GM13977 (cell line): ENCODE measurements at places on chromosomes 6 and 20.
A peak's percentile ranks its signal among the peaks of the same experiment; 100 is the strongest.

- DNase-seq = no peak
Measured at GRCh38 chr6:11218538-11219399, 13.7 kb downstream of the NEDD9 start.

GRCh38 chr6:122839906-122840305 is 50.8 kb downstream of the SMPDL3A start:
- DNase-seq = no peak

GRCh38 chr6:137268911-137269310 is 49.7 kb upstream of the IFNGR1 start:
- DNase-seq = no peak

- DNase-seq = peak; percentile 11
Measured at GRCh38 chr20:17613328-17614175, 43.7 kb downstream of the DSTN start.

DNA sequence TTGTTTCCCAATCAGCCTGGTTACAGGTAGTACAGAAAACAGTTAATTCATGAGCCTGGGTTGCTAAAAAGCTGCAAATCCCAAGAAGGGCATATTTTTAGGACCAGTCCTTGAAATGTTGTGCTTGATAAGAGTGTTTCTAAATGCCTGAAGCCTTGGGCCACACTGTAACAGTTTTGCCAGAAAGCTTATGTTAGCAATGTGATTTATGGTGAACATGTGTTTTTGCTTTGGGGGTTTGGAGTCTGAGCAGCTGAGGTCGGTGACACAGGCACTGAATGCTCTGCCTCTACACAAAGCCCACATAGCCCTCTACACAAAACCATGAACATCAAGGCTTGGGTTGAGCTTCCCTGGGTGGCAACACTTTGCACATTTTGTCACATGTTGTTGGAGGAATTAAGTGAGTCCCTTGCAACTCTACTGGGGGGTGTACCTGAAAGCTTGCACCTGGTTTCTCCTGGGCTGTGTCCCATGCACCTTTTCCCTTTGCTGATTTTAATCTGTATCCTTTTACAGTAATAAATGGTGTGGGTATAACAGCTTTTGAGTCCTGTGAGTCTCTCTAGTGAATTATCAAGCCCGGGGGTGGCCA is 22.2 kb downstream of the AHI1 start:
- DNase-seq = no peak

GRCh38 chr20:18773566-18773965 is 40.0 kb upstream of the SCP2D1 start:
- DNase-seq = no peak

DNA sequence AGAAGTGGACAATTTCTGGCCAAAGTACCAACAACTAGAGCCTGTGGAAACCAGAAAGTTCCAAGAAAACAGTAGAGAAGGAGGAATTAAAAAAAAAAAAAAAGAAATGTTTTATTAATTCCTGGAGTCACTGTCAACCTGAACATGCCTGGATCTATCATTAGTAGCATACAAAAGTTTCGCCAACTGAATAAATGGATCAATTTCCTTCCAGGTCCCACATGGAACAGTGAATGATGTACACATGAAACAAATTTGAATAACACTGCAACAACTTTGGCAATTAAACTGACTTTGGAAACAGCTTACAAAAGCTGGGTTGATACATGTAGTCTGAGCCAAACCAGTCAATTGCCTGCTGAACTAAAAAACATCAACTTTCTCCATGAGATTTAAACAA is 90.0 kb upstream of the HMGCLL1 start:
- DNase-seq = no peak

GRCh38 chr20:34995696-34996095 is 40.0 kb downstream of the MYH7B start:
- no peak for DNase-seq

DNA sequence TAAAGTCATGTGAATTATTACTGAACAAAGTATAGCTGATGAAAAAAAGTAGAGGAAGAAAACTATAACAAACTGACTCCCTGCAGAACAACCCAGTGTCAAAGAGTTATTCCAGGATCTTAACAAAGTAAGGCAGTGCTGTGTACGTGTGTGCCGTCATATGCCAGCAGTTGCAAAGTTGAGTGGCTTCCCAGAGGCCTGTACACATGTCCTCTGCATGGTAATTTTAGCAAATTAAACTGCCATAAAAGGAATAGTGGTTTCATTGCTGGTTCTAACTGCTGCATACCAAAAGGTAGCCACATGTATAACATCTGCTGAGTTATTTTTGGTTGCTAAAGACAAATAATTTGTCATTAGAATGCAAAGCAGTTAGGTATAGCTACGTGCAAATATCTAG is 44.8 kb downstream of the RIPOR2 start:
- no peak for DNase-seq

GRCh38 chr6:138545621-138545980 is 46.3 kb upstream of the NHSL1 start:
- DNase-seq = no peak

- DNase-seq = peak; percentile 12
Measured at GRCh38 chr6:126180585-126180984, 159.3 kb upstream of the CENPW start.

- no peak for DNase-seq
Measured at GRCh38 chr6:101146389-101146788, 247.1 kb upstream of the GRIK2 start.

DNA sequence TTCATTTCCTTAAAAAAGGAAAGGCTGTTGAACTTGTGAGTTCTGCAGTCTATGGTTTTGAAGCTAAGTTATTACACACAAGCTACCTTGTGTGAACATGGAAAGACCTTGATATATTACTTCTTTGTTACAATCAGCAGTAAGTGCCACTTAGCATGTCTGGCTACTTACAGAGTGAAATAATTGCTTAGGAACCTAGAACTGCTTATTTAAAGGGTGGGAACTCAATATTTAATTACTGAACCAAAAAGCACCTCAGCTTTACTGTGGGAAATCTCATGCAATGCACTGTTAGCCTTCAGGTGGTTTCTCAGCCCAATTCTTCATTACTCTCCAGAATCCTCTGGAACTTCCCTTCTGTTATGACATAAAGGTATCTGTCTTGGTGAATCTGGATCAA is 17.9 kb downstream of the PERP start:
- DNase-seq = no peak

GRCh38 chr6:129510950-129511349 is 199.0 kb downstream of the ARHGAP18 start:
- no peak for DNase-seq

DNA sequence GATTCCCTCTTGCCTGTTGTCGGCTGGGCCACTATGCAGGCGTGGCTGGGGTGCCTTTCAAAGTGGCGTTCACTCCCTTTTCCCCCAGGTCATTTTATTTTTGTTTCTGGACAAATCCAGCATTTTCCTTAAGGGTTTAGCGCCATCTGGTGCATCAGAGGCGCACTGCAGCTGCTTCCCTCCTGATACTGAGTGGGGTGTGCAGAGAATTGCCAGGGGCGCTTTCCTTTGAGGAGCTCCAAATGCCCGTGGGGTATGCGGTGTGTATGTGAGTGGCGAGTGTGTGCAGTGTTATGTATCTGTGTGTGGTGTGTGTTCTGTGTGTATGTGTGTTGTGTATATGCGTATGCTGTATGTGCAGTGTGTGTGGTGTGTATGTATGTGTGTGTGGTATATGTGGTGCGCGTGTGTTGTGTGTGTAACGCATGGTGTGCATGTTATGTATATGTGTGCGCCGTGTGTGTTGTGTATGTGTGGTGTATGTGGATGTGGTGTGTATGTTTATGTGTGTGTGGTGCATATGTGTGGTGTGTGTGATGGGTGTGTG is 100.1 kb upstream of the AGPAT4 start:
- DNase-seq = peak; percentile 72

GRCh38 chr20:52752023-52752422 is 220.1 kb upstream of the TSHZ2 start:
- DNase-seq = no peak

DNA sequence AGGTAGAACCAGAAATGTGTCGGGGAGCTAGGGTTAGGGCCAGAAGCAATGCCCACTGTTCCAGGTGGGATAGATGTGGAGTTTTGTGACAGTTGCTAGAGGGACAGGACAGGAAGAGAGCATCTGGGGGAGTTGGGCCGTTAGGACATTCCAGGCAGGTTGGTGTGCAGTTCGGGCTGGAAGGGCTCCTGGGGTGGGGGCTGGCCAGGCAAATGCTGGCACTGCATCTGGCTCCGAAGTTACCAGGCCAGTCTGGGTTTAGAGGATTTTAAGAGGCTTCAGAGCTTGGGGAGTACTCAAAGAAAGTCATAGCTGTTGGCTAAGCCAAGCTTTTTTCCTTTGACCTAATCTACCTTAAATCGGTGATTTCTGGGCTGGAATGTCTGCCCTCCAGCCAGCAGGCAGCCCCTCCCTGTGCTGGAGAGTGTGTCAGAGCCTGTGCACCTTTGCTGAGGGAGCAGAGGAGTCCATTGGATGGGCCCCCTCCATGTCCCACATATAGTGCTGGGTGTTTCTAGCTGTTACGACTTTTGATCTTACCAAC is 20.8 kb downstream of the PLCG1 start:
- no peak for DNase-seq

DNA sequence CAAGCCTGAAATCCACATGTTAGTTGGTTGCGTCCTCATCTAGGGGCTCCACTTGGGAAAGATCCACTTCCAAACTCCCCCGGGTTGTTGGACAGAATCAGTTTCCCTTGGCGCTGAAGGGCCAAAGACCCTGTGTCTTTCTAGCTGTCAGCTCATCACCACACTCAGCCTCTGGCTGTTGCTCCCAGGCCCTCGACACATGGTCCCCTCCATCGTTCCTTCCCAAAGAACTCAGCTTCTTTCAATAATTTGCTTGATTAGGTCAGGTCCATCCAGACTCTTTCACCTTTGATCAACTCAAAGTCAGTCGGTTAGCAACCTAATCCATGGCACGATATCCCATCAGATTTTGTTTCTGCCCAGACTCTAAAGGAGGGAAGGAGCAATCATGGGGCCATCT is 254.8 kb upstream of the SULF2 start:
- no peak for DNase-seq

DNA sequence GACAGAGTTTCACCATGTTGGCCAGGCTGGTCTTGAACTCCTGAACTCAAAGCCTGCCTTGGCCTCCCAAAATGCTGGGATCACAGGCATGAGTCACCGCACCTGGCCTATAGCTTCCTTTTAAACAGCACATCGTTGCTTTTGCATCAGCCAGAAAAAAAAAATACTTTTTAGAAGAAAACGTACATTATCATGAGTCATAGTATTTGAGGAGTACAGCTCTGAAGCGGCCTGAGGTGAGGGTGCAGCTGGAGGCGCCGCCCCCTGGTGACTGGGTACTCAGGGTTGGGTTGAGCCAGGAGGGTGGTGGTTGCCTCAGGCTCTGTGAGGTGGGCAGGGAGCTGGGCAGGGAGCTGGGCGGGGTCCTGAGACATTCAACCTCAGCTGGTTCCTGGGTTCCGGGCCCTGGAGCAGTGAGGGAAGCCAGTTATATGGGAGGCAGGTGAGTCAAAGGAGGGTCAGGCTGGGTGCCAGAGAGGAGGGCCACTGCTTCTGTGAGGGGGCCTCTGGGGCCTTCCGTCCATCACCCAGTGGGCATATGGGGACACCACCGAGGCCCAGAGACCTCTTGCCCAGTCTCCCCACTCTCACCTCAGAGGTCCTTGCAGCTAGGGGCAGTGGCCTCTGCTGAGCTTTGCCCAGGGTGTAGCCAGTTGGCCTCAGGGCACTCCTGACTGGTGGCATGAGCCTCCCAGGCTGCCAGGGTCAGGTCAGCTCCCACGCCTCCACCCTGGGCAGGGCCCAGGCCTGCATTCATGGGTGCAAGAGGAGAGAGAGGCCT is 11.7 kb upstream of the ID1 start:
- no peak for DNase-seq

DNA sequence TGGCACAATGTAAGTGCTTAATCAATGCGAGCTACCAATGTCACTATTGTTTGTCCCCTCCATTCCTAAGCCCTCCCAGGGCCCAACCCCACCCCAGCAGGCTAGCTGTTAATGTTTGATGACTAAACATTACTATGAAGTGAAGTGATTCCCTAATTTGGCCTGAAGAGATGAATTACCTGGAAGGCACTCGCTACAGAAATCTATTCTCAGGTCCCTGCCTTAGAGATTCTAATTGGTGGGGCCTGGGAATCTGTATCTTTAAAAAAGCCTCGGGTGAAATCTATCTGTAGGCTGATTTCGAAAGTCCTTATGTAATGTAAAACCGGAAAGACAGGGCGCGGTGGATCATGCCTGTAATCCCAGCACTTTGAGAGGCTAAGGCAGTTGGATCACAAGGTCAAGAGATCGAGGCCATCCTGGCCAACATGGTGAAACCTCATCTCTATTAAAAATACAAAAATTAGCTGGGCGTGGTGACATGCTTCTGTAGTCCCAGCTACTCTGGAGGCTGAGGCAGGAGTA is 16.9 kb upstream of the SNAI1 start:
- DNase-seq = no peak

DNA sequence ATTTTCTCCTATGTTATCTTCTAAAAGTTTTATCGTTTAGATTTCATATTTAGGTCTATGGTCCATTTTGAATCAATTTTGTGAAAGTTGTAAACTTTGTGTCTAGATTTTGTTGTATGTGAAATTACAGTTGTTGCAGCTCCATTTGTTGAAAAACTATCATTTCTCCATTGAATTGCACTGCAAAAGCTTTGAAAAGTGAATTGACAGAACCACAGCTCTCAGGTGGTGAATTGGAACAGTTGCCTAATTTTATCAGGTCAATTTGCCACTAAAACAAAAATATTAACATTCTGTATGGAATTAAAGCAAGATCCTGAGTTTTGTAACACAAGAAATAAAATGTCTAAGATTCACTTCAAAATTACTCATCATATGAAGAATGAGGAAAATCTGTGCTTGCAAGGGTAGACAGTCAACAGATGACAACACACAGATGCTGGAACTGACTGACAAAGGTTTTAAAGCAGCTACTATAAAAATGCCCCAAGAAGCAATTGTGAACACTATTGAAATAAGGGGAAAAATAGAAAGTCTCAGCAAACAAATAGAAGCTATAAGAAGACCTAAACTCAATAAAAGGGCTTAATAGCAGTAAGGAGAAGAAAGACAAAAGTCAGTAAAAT is 346.7 kb downstream of the PAX1 start:
- DNase-seq = no peak

GRCh38 chr20:24405810-24406209 is 63.6 kb upstream of the SYNDIG1 start:
- DNase-seq = no peak

GRCh38 chr6:14641423-14642135 is 524.0 kb downstream of the CD83 start:
- DNase-seq = no peak

- no peak for DNase-seq
Measured at GRCh38 chr6:136341967-136342366, 52.3 kb upstream of the BCLAF1 start.

DNA sequence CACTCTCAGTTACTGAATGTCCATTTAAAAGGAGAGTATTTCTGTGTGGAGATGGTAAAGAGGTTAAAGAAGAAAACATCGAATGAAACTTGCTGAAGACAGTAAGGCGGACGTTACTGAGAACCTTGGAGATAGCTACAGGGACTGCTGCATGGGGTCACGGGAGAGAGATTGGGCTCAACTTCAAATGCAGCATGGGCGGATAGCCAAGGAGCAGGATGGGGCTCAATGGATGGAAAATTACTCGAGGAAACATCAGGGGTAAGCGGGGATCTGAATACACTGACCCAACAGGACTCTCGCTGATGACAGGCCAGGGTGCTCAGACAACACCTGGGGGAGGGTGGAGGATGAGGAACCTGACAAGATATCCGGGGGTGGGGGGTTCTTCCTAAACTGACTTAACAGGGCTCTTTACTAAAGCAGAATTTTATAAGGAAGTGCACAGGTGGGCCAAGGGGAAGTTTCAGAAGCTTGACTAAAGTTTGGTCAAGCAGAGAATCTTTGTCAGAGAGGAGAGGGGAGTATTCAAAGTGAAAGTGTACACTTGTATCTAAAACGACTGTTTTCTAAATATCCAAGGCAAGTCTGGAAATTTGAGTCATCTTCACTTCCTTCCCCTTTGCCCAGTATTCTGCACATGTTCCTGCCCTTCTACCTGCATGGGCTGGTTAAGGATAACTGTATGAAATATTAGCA is 22.8 kb downstream of the ECT2L start:
- peak; percentile 42 for DNase-seq
